ENCODE measurements at places on chromosomes 1 and 21.
A peak's percentile ranks its signal among the peaks of the same experiment; 100 is the strongest.

DNA sequence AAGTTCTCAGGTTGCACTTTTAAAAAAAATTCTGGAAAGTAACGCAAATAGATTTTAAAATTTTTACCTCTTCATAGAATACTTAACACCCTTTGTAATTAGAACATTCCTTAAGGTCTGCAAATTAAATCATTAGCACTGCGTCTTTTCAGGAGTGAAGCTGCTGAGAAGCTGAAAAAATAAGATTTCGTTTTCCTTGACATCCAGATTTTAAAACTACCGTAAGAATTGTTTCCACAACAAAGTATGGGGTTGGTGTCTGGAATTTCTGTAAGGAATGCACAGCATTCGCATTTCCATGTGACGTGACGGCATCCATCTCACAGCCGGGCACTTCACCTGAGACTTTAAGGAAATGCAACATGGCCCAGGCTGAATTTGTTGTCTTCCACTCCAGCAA, 76.3 kb upstream of the COX20 start:
- DNase-seq, result no peak

- DNase-seq, result no peak
Observed at GRCh38 chr1:240577095-240577494, 34.9 kb downstream of the GREM2 start.

DNA sequence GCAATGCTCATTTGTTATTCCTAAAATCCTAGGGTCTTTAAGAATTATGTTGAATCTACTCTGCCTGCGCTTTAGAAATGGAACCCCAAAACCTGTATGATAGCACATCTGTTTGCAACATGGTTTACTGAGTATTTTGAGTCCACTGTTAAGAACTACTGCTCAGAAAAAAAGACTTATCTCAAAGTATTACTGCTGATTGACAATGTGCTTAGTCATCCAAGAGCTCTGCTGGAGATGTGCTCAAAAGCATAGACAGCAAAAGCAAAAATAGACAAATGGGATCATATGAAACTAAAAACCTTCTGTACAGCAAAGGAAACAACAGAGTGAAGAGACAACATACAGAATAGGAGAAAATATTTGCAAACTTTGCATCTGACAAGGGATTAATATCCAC, 107.0 kb downstream of the CTH start:
- no peak for DNase-seq

DNA sequence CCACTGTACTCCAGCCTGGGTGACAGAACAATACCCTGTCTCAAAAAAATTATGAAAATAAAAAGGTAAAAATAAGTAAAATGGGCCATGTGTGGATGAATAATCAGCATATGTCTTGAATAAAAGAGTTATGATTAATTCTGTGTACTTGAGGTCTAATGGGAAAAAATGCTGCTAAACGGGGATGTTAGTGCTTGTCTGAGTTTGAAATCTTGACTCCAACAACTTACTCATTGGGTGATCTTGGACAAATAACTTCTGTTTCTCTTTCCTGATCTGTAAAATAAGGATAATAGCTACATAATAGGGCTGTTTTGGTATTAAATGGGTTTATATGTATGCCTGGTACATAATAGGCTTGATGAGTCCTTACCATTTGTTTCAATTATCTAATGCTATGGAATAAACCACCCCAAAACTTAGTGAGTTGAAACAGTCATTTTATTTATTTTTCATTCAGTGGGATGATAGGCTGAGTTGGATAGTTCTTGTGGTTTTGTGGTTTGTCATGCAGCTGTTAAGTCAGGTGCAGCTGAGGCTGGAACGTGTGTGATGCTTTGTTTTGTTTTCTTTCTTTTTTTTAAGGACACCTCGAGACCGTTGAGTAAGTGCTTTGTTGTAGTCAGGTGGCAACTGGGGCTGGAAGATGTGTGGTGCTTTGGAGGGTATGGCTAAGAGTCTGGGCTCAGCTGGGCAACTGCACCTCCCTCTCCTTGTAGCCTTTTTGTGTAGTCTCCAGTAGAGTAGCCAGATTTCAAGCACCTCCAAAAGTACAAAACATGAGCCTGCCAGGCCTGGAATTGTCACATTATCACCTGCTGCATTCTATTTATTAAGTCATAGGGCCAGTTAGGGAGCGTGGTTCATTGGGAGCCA, 4.9 kb downstream of the MDM4 start:
- no peak for DNase-seq

- DNase-seq, result no peak
Observed at GRCh38 chr1:14677292-14677971, 78.9 kb downstream of the KAZN start.

GRCh38 chr1:220616836-220617235, 73.3 kb upstream of the C1orf115 start:
- DNase-seq, result no peak

DNA sequence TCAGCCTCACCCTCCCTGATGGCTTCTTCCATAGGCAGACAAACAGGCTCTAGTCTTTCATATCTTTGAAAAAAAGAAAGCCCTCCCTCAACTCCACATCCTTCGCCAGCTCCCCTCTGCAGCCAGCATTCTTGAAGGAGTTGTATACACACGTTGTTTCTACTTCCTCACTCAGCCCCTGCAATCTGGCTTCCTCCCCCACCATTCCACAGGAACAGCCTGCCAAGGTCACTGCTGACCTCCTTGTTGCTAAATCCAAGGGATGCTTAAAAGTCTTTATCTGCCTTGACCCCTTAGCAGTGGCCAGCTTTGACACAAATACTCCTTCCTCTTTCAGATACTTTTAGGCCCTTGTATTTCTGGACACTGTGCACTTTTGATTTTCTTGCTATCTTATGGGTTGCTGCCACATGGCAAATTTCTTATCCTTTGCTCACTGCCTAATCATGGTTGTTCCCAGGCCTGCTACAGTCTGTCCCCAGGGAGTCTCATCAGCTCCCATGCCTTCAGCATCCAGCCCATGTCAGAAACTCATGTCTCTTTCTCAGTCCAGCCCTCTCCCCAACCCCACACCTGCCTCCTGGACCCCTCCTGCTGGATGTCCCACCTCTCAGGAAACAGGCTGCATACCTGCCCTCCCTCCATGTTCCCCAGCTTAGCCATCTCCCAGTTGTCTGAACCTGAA, 8.3 kb downstream of the FAM229A start:
- no peak for DNase-seq

- no peak for DNase-seq
Observed at GRCh38 chr1:147757015-147757990, 3.1 kb downstream of the GJA5 start.

DNA sequence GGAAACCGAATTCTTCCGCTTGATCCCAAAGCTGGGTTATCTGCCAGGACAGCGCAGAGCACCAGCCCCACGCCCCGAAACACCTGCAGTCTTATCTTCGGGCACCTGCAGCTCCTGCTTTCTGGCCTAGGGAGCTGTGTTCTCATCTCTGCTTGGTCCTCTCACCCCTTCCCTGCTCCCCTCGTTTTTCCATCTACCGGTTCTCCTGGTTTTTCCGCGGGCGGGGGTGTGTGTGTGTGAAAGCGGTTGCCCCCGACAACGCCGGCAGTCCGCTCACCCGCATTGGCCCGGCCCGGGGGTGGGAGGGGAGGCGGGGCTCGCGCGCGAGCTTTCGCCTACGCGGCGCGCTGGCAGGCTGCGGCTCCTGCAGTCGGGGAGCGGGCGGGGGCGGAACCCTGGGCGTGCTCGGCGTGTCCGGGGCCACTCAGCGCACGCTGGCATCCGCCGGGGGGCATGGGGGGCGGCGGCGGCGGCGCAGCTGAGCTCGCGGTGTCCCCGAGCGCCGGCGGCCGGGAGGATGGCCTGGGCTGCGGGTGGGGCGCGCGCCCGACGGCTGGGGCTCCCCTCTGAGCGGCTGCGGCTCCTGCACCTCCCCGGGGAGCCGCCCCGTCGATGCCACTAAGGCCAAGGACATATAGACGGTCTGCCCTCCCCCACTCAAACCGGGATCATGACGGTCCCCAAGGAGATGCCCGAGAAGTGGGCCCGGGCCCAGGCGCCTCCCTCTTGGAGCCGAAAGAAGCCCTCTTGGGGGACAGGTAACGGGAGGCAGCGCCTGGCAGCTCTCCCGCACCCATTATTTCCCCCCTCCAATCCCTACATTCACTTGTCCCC, 3.2 kb downstream of the ATP8B2 start:
- DNase-seq, result peak; percentile 22

DNA sequence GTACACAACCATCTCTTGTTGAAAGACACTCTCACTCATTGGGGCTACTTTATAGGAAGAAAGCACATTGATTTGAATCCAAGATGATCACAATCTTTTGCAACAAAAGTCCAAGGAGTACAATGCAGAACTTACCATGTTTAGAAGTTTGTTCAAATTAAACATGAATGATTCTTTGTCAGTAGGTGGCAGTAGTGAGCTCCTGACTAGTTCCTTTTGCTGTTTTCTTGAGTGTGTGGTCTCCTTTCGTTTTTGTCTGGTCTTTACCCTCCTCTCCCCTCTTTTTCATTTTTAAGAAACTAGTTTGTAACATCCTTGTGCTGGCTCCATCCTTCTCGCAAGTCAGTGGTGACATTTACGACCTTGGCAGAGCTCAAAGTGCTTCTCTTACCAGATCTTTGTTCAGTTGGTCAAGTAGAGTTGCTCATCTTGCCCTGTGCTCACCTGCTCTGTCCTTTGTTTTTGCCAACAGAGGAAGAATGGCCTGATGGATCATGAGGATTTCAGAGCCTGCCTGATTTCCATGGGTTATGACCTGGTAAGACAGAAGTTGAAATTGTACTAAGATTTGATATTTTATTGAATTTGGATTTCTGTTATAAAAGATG, 35.7 kb upstream of the MTR start:
- peak; percentile 18 for DNase-seq
